IMR-90 (cell line): ENCODE measurements at places on chromosomes 6 and 20.

DNA sequence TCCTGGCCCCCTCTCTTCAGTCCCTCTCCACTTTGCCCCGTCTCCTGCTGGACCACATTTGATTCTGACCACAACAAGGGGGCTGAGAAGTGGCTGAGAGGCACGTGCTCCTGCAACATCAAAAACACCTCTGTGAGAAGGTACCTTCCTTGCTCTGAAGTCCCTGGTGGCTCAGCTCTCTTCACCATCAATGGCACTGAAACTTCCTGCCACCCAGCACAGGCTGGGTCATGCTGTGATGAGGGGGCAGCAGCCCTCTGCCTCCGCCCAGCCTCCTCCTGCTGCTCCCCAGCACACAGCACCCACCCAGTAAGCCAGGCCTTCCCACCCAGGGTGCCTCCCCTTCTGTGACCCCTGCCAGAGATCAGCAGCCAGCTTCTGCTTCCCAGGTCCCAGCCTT lies 10.3 kb downstream of the ZMYND8 start:
- no peak overlapping the region for H3K4me3 ChIP-seq
- peaks cover 11% of the 10 kb centered on the region; the same call in 1 of the 2 replicates for H3K36me3 ChIP-seq
- no peak for DNase-seq
- no peaks in the 10 kb centered on the region for H3K27me3 ChIP-seq

DNA sequence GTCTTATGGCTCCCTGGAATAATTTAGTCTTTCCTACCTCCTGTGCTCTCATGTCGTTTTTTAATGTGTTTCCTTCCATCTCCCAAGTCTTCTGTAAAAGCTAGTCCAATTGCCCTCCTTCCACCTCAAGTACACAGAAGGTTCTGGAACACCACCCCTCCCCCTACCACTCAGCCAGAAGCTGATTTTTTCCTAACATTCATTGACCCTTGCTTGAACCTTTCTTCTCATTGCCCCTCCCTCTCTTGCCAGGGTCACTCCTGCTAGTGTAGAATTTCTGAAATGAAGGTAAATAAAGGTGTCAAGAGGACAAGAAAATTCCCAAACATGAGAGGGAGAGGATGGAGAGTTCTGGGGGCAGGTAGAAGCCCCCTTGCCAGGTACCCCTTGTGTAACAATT lies 38.6 kb downstream of the PLEKHG1 start:
- no peaks in the 10 kb centered on the region for H3K27me3 ChIP-seq
- no peak overlapping the region for H3K27ac ChIP-seq
- DNase-seq: no peak
- no peaks in the 10 kb centered on the region for H3K4me1 ChIP-seq
- H3K4me3 ChIP-seq: no peak overlapping the region

- DNase-seq: no peak
- no peak overlapping the region for H3K4me3 ChIP-seq
- H3K27ac ChIP-seq: no peak overlapping the region
These were observed 652.0 kb upstream of the NOX3 start for GRCh38 chr6:156107624-156108101.

GRCh38 chr20:22450537-22450936 lies 133.8 kb downstream of the FOXA2 start:
- no peak overlapping the region for H3K27ac ChIP-seq
- H3K4me3 ChIP-seq: no peak overlapping the region
- H3K27me3 ChIP-seq: no peaks in the 10 kb centered on the region
- H3K36me3 ChIP-seq: no peaks in the 10 kb centered on the region
- no peak for DNase-seq
- H3K4me1 ChIP-seq: no peaks in the 10 kb centered on the region

DNA sequence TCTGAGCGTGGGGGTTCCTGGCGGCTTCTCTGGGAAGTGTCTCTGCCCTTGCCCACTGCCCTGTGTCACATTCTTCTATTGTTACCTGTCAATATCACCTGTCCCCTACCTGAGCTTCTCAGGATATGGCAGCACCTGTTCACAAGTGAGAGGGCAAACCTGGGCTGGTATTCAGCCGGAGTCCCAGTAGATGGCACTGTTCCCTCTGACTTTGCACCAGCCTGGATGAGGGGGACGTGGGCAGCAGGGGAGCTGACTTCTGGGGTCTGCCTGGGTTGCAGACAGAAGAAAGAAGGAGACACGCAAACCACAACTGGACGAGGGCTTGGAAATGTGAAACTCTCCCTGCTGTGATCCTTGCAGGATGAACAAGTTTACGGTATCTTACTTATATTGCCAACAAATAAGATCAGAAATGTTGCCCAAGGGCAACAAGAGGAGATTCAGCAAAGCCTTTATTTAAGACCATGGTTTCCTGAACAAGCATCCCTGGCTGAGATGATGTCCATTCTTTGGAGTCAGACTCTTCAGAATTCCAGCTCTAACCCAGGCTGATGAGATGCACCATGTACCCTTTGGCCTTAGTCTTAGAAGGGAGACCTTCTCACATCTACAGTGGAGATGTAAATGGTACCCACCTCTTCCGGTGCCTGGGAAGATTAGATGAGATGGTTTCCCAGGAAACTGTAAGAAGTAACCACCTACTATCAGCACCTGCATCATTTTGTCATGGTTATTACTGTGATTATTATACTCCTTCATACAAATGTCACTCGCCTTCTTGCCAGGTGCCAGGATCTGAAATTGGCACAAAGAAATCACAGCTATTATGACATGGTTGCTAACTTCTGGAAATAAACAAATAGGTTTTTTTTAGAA lies 400.0 kb upstream of the CDH4 start:
- no peaks in the 10 kb centered on the region for H3K36me3 ChIP-seq
- no peaks in the 10 kb centered on the region for H3K4me1 ChIP-seq
- H3K27me3 ChIP-seq: no peaks in the 10 kb centered on the region
- H3K27ac ChIP-seq: no peak overlapping the region

GRCh38 chr6:1127597-1128288 lies 184.2 kb upstream of the FOXQ1 start:
- no peaks in the 10 kb centered on the region for H3K36me3 ChIP-seq
